HFFc6 (cell line): ENCODE measurements at places on chromosomes 7 and 10.

- peak overlapping the region; percentile 61 for H3K4me3 ChIP-seq
- DNase-seq, result peak; percentile 83
- peak overlapping the region; percentile 81 for H3K27ac ChIP-seq
These were observed 48.7 kb downstream of the EPC1 start for GRCh38 chr10:32298075-32298812.

DNA sequence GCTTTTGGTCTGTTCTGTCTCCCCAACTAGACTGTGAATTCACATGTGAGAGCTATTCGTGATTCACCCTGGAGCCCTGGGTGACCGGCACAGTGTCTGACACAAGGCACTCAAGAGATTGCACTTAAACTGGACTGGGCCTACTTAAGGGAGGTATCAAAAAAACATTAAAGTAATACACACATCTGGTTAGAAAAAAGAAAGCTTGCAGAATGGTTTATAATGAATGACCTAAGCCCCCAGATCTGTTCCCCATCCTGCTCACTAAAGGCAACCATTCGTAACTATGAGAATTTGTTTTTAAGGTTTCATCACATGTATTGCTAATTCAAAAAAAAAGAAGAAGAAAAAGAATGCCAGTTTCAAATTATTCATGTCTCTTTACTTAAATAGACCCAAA is 74.5 kb downstream of the DGKI start:
- no peak for DNase-seq
- H3K27me3 ChIP-seq, result no peaks in the 10 kb centered on the region; the same call in 1 of the 2 replicates
- peak overlapping the region; percentile 87 for H3K27ac ChIP-seq

GRCh38 chr10:60480865-60481563 is 91.3 kb upstream of the ANK3 start:
- no peaks in the 10 kb centered on the region for H3K36me3 ChIP-seq
- peak; percentile 73 for DNase-seq
- no peaks in the 10 kb centered on the region for H3K27me3 ChIP-seq
- peak overlapping the region; percentile 62; the same call in 1 of the 2 replicates for H3K27ac ChIP-seq
- 0 out of 2 replicates have a peak overlapping the region, but pooled peaks have one; percentile 25 for H3K4me3 ChIP-seq

- no peak overlapping the region for H3K27ac ChIP-seq
- no peaks in the 10 kb centered on the region for H3K36me3 ChIP-seq
- peak overlapping the region; percentile 79 for H3K4me3 ChIP-seq
- peaks cover 40% of the 10 kb centered on the region for H3K27me3 ChIP-seq
These were observed 736 bp downstream of the SHH start for GRCh38 chr7:155811560-155811894.

GRCh38 chr7:24966802-24967201 is 13.2 kb downstream of the OSBPL3 start:
- DNase-seq, result no peak
- no peak overlapping the region for H3K4me3 ChIP-seq
- H3K36me3 ChIP-seq, result peaks cover 27% of the 10 kb centered on the region
- H3K27me3 ChIP-seq, result peaks cover 4% of the 10 kb centered on the region; the same call in 1 of the 2 replicates

DNA sequence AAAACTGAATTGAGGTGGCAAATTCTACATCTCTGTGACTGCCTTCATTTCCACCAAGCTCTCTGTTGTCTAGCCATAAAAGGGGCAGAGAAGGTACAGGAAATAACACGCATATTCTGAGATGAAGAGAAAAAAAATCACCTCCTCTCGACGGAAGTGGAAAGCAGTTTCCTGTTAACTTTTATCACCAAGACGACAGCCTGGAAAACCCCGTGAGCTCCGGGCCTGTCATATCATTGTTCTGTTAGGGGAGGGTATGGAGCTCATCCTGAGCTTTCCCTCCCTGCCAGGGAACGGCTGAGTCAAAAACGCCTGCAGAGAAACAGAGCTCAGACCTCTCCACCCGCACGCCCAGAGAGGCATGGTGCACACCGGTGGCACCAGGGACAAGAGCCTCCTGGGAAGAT is 200.3 kb downstream of the PRPF18 start:
- H3K27me3 ChIP-seq, result no peaks in the 10 kb centered on the region; the same call in 1 of the 2 replicates
- H3K27ac ChIP-seq, result no peak overlapping the region
- peaks cover 3% of the 10 kb centered on the region; the same call in 1 of the 2 replicates for H3K36me3 ChIP-seq

DNA sequence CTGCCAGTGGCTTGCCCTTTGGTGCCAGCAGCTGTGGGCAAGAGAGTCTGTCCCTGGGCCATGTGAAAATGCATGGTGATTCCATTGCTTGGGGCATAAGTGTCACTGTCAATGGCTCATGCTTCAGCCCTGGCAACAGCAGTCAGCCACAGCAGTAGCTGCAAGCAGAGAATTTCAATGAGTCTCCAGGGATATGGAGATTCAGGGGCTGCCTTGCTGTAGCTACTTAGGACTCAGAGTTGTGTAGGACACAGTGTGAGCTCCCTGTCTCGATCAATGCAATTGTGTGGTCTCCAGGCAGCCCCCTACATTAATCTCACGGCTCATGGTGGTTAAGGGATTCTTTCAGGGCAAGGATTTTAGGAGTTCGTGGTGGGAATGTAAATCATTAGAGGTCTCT is 126.3 kb upstream of the STARD3NL start:
- no peaks in the 10 kb centered on the region; the same call in 1 of the 2 replicates for H3K27me3 ChIP-seq
- H3K27ac ChIP-seq, result no peak overlapping the region
- no peaks in the 10 kb centered on the region for H3K4me1 ChIP-seq

- no peaks in the 10 kb centered on the region; the same call in 1 of the 2 replicates for H3K36me3 ChIP-seq
- peaks cover 2% of the 10 kb centered on the region; the same call in 1 of the 2 replicates for H3K27me3 ChIP-seq
- DNase-seq, result peak; percentile 38
- peak overlapping the region; percentile 93 for H3K4me3 ChIP-seq
- H3K27ac ChIP-seq, result peak overlapping the region; percentile 88
These were observed 1.1 kb downstream of the MAP3K8 start for GRCh38 chr10:30435073-30435422.

GRCh38 chr7:2279896-2280295 is 34.3 kb downstream of the SNX8 start:
- no peak overlapping the region for H3K4me3 ChIP-seq
- H3K4me1 ChIP-seq, result peaks cover 23% of the 10 kb centered on the region
- DNase-seq, result no peak

DNA sequence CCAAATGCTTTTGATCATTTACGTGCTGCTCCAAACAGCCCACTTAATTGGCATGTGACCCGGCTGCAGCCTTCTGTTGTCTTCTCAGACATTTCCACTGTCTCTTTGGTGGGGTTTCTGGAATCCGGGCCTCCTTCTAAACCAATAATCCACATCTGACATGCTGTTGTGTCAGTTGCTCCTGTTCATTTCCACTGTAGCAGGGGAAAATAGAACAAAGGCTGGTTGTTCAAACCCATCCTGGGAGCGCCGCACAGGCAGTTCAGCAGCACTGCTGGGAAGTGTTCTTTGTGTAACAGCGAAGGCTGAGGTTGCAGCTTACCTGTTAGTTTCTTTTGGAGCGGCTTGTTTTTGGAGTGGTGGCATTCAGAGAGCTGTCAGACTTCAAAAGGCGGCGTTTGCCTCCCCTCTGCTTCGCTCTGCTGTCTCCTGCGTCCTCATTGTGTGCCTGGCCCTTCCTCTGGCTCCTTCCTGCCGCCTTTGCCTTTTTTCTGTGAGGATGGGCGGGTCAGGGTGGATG is 149.4 kb downstream of the SNX10 start:
- H3K4me1 ChIP-seq, result no peaks in the 10 kb centered on the region
- no peak overlapping the region for H3K27ac ChIP-seq
- H3K36me3 ChIP-seq, result no peaks in the 10 kb centered on the region; the same call in 1 of the 2 replicates
- no peak overlapping the region for H3K4me3 ChIP-seq
- no peak for DNase-seq

DNA sequence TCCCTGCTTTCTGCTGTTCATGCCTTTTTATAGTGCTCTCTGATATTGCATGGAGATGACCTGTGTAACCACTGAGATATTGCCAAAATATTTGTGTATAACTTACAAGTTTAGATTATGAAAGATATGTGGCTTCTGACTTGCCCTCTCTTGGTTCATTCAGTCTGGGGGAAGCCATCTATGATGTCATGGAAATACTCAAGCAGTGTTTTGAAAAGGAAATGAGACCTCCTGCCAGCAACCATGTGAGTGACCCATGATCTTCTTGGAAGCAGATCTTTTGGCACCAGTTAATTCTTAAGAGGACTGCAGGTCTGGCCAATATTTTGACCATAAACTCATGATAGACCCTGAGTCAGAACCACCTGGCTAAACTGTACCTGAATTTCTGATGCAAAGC is 183.0 kb downstream of the THSD7A start:
- H3K4me3 ChIP-seq, result no peak overlapping the region
- no peaks in the 10 kb centered on the region for H3K4me1 ChIP-seq
- no peaks in the 10 kb centered on the region for H3K27me3 ChIP-seq
- DNase-seq, result no peak
- no peaks in the 10 kb centered on the region for H3K36me3 ChIP-seq

DNA sequence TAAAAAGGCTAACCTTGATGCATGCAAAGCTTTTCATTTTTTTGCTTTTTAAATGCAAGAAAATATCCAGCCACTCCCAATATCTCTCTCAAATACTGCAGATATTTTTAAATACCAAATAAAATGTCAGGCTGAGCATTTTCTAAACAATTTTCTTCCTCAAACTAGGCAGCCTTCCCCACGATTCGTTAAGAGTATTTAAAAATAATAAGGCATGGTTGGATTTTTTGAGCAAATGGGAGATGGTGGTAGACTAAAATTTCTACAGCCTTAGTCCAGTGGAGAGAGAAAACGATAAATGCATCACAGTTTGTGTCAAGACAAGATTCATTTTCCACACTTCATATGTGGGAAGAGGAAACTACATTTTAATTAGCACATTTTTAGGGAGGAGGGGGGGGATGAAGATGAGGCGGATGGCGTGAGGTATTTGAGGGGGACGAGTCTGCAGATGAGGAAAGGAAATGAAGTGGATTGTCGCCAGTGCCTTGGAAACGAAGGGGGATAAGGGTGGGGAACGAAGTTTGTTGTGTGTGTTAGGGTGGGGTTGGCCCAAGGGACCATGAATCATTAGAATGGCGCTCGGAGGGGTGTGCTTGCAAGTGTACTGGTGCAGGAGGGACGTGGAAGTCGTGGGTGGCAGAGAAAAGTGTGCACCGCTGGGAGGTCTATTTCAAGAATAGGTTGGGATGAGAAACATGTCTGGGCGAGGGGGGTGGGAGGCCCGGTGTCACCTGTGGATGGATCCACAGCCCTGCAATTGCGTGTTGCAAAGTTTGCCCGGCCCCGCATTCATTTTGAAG is 1.2 kb upstream of the ADD3 start:
- H3K4me3 ChIP-seq, result no peak overlapping the region
- no peaks in the 10 kb centered on the region for H3K36me3 ChIP-seq
- peaks cover 41% of the 10 kb centered on the region for H3K4me1 ChIP-seq

DNA sequence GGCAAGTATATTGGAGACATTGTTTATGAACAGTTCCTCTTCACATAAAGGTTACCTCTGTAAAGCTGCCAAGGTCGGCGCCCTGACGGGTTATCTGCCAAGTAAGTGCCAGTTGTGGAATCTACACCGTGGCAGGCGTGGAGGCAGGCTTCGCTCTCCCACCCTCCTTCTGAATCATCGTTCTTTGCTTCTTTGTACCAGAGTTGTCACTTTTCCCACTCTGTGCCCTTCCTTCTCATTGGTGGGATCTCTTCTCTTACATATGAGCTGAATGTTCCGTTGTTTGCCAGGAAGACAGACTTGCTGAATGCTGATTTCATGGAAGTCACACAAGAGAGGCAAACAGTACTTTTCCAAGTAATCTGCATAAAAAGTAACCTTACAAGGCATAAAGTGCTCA is 40.6 kb upstream of the PTPRZ1 start:
- H3K27ac ChIP-seq, result no peak overlapping the region
- no peaks in the 10 kb centered on the region for H3K4me1 ChIP-seq
- H3K4me3 ChIP-seq, result no peak overlapping the region
- no peaks in the 10 kb centered on the region; the same call in 1 of the 2 replicates for H3K27me3 ChIP-seq

DNA sequence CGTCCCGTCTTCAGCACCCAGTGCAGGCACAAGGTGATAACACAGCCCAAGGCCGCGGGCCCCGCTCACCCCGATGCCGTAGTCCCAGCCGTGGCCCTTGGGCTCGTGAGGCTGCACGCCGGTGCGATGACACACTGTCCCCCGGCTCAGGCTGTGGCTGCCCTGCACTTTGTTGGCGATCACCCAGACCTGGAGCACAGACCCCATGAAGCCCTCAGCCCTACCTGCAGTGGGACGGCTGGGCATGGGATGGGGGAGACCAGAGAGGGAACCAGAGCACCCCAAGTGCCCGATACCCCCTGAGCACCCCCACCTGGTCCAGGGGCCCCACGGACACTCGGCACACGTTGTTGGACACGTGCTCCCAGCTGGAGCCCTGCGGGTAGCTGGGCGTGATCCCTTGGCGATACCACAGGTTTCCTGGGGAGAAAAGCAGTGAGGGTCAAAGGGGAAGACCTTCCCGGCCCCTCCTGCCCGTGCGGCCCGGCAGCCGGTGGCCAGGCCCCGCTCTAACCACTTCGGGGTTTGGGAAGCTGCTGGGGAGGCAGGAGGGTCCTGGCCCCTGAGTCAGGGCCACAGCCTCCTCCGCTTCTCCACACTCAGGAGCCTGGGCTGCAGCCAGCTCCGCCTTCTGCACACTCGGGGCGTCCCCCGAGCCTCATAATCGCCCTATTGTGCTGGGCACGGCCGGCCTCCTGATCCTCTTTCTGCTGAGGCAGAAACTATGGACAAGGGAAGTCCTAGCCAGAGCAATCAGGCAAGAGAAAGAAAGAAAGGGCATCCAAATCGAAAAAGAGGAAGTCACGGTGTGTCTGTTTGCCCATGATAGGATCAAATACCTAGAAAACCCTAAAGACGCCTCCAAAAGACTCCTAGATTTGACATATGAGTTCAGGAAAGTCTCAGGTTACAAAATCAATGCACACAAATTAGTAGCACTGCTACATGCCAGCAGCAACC is 6.7 kb downstream of the BHLHA15 start:
- H3K4me1 ChIP-seq, result peaks cover 16% of the 10 kb centered on the region
- H3K27me3 ChIP-seq, result no peaks in the 10 kb centered on the region; the same call in 1 of the 2 replicates
- peaks cover 11% of the 10 kb centered on the region for H3K36me3 ChIP-seq
- H3K4me3 ChIP-seq, result no peak overlapping the region
- no peak overlapping the region for H3K27ac ChIP-seq
- no peak for DNase-seq

DNA sequence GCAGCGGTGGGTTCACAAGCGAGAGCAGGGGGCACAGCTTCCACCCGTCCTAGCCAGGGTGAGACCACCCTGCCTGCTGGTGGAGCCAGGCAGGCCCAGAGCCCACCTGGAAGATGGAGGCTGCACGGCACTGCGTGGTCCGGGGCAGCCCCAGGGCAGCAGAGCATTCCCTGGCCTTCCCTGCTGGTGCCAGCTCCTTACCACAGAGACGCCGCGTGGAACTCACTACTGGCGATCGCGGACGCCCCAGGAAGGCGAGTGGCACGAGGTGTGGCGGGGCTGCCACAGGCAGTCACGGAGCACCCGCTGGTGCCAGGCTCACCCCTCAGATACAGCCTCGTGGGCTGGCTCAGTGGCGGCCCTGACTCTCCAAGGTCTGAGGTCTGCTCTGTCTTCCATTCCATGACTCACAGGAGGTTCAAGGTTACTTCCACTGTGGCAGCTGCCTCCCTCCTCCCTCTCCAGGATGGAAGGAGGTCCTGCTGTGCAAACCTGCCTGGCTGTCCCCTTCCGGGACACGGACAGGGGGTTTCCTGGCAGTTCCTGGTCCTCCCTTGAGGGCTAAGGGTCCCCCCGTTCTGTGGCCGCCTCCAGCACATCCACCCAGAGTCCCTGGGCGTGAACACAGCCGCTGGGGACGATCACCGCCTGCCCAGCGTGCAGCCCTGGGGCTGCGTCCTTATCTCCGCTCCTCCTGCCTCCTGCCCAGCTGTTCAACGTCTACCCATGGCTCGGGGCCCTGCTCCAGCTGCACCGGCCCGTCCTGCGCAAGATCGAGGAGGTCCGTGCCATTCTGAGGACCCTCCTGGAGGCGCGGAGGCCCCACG is 3.1 kb downstream of the CYP2W1 start:
- peaks cover 5% of the 10 kb centered on the region; the same call in 1 of the 2 replicates for H3K27me3 ChIP-seq
- peak; percentile 39 for DNase-seq
- no peak overlapping the region; the same call in 1 of the 2 replicates for H3K4me3 ChIP-seq
- H3K4me1 ChIP-seq, result no peaks in the 10 kb centered on the region

- DNase-seq, result no peak
- H3K27me3 ChIP-seq, result peaks cover 3% of the 10 kb centered on the region
- peaks cover 9% of the 10 kb centered on the region; the same call in 1 of the 2 replicates for H3K36me3 ChIP-seq
These were observed 40.9 kb downstream of the ITIH5 start for GRCh38 chr10:7625836-7626235.
